ENCODE measurements at places on chromosomes 1 and 21.

GRCh38 chr1:245448975-245449431 is 294.2 kb downstream of the KIF26B start:
- DNase-seq: no peak

DNA sequence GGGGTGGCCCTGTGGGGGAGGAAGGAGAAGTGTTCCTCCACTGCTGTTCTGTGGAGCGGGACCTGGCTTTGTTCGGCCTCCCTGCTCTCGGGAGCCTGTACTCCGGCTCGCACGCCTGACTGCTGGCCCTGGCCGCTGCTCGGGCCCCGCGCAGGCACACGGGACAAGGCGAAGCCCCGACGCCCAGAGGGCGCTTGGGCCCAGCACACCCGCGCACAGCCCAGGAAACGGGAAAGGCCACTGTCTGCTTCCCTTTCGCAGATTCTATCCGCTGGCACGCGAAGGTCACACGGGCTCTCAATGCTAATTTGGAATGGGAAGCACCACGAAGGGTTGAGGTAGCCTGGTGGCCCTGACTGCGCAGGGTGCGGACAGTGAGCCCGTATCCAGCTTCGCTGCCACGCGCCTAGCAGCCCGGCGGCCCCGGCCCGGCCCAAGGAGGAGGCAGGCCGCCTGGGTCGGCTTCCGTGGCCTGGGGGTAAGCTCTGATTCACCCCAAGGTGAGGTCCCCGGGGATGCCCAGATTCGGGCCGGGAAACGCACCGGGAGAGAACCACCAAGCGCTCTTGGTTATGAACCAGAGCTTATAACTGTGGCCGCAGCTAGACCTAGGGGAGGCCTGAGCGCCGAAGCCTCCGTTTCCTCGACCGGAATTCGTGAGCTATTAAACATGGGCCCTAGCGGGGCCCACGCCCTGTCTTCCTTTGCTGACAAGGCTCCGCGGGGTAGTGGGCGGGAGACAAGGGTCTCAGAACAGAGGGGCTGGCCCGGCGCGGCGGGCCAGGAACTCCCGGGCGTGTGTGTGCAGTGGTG is 19.7 kb upstream of the TBX15 start:
- DNase-seq: no peak

DNA sequence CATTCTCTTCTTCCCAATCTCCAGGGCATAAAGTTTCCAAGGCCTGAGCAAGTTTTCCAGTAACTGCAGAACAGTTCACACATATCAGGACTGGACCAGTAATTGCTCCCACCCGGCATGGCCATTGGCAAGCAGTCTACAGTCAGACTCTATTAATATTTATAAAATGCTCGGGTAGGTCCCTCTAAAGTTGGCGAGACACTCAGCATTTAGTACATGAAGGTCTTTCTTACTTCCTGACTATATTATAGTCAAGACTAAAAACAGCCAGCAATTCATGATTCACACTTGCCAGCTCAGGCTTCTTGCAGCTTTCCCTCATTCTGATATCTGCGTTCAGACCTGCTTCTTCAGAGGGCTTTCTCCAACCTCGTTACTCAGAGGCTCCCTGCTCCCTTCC is 25.4 kb downstream of the GADD45A start:
- DNase-seq: no peak

- no peak for DNase-seq
Observed at GRCh38 chr1:46136711-46137110, 4.3 kb upstream of the PIK3R3 start.

- DNase-seq: no peak
Observed at GRCh38 chr1:23288201-23288600, 55.9 kb downstream of the HNRNPR start.

GRCh38 chr1:17574516-17574915 is 35.0 kb downstream of the ARHGEF10L start:
- no peak for DNase-seq

DNA sequence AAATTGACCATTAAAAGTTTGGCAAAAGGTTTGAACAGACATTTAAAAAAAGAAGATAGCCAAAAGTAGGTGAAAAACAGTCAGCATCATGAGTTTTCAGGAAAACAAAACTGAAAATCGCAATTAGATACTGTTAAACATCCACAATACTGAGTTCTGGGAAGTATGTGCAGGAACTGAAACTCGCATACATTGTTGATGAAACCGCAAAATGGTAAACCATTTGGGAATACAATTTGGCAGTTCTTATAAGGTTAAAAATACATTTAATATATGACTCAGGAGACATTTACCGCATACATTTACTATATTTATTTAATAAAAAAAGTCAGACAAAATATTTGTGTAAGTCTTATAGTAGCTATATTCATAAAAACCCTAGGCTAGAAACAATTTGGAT is 393.2 kb downstream of the COL11A1 start:
- DNase-seq: no peak

GRCh38 chr1:214281720-214282629 is 1.0 kb downstream of the SMYD2 start:
- DNase-seq: no peak

GRCh38 chr1:109314795-109315194 is 8.0 kb upstream of the MYBPHL start:
- no peak for DNase-seq

- DNase-seq: no peak
Observed at GRCh38 chr21:41764558-41765419, 2.1 kb downstream of the RIPK4 start.

- no peak for DNase-seq
Observed at GRCh38 chr1:228830185-228830953, 95.1 kb downstream of the RHOU start.

DNA sequence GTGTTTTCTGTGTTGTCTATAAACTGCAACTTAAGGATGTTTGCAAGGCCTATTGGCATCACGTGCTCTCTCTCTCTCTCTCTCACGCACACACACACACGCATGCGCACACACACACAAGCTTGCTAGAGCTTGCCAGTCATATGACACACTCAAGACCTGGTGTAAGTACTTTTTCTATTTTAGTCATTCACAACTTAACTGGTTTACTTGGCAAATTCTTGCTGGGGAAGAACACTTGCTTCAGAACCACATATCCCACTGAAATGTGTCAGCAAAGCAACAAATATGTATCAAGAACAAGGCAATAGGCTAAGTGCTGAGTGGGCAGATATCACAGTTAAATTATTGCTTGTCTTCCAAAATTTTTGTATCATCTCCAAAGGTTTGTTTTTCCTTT is 107.8 kb downstream of the DISC1 start:
- no peak for DNase-seq

GRCh38 chr1:144551543-144552424 is 40.9 kb upstream of the PPIAL4F start:
- DNase-seq: peak; percentile 84

- no peak for DNase-seq
Observed at GRCh38 chr1:160340146-160340545, 2.9 kb downstream of the COPA start.

GRCh38 chr21:39085843-39086405 is 97.3 kb downstream of the PSMG1 start:
- DNase-seq: no peak

GRCh38 chr1:198480876-198481275 is 59.6 kb downstream of the ATP6V1G3 start:
- DNase-seq: no peak

DNA sequence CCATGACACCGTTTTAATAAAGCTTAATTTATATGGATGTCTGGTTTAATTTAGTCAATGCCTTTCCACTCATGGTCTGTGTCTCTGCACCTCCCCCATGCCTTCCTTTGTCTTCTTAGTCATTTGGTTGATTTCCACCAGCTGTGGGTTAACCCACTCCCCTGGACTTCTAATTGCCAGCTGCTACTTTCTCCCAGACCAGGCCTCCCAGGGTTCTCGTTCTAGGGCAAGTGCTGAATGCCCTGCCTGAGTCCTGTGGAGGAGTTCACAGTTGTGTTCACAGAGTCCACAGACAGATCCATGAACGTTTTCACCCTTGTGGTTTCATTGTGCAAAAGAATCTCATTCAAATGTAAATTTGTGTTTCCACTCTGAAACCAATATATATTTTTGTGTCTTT is 243.4 kb downstream of the NUF2 start:
- no peak for DNase-seq

- DNase-seq: no peak
Observed at GRCh38 chr1:182173808-182174512, 112.4 kb upstream of the ZNF648 start.

GRCh38 chr1:3135744-3136455 is 66.9 kb downstream of the PRDM16 start:
- no peak for DNase-seq

GRCh38 chr1:180003026-180003695 is 48.6 kb downstream of the CEP350 start:
- no peak for DNase-seq

GRCh38 chr21:38349111-38349746 is 92.4 kb downstream of the KCNJ15 start:
- DNase-seq: no peak

- no peak for DNase-seq
Observed at GRCh38 chr1:206706298-206706791, 21.6 kb downstream of the MAPKAPK2 start.

- no peak for DNase-seq
Observed at GRCh38 chr1:201511941-201512539, 5.1 kb upstream of the CSRP1 start.

- no peak for DNase-seq
Observed at GRCh38 chr1:14778898-14779865, 180.7 kb downstream of the KAZN start.

All from CD4-positive, alpha-beta T cell treated with Interleukin-21 for 1 hour (primary cell).